ENCODE measurements at places on chromosomes 1 and 21.

- DNase-seq: no peak
These were observed 34.6 kb upstream of the C1orf87 start for GRCh38 chr1:60108196-60108595.

- no peak for DNase-seq
These were observed 38.9 kb upstream of the BMP8A start for GRCh38 chr1:39452540-39452939.

- no peak for DNase-seq
These were observed 90.1 kb upstream of the BCL10 start for GRCh38 chr1:85366391-85367170.

DNA sequence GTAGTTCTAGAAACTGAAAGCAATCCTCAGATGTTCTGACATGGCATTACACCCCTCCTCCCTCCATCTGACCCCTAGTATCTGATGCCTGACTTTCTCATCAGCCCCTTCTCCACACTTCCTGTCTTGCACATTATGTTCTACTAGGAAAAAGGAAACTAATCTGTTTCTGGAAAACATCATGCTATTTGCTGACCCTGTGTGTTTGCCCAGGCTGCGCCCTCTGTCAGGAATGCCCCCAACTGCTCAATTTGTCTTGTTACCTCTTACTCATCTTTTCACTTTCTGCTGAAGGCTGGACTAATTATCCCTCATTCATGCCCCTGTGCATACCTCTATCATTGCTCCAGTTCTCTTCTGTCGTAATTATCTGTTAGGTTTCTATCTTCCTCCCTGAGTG, 37.5 kb upstream of the DAB1 start:
- DNase-seq: no peak

DNA sequence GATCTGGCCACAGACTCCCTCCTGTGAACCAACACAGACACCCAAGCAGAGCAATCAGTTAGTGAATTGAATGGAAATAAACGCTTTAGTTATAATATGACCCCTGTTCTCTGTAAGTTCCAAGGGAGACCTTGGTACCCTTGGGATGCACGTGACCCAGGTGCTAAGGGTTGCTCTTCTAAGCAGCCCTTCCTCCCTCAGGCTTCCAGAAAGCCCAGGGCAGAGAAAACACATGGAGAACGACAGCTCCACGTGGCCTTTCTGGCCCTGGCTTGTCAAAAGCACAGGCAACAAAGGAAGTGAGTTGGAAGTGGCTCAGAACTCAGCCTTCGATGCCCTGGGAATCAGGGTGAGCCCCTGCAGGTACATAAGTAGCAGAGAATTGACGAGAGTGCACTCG, 57.4 kb downstream of the LACTBL1 start:
- DNase-seq: no peak

DNA sequence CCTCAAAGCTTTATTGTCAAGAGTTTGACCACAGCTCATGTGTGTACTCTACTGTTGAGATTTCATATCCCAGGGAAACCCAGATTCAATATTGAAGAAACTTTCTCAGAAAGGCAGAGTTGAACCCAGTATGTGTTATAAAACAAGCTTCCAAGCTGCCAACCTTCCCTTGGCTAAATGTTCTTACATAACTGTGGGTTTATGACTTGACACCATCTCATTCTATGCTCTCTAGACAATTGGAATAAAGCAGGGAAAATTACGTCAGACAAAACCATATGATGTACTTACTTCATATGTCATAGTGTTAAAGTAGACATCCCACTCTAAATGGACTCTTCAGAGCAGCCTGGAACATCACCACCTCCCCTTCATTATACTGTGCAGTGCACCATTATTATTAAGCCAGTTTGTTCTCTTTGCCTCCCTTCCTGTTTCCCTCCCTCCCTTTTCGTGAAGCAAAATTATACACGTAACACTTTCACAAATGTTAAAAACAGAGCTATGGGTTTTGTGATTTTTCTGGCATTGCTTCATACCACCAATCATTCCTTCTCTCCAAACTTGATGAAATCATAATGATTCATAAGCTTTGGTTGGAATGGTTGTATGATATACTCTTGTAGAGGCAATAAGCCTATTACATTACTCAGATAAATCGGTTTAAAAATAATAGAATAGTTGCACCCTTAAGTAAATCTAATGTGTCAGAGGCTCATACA, 507.2 kb downstream of the LTN1 start:
- DNase-seq: no peak

GRCh38 chr1:186672596-186672995, 7.6 kb downstream of the PTGS2 start:
- DNase-seq: no peak

- DNase-seq: no peak
These were observed 9.2 kb downstream of the DEGS1 start for GRCh38 chr1:224192082-224192788.

DNA sequence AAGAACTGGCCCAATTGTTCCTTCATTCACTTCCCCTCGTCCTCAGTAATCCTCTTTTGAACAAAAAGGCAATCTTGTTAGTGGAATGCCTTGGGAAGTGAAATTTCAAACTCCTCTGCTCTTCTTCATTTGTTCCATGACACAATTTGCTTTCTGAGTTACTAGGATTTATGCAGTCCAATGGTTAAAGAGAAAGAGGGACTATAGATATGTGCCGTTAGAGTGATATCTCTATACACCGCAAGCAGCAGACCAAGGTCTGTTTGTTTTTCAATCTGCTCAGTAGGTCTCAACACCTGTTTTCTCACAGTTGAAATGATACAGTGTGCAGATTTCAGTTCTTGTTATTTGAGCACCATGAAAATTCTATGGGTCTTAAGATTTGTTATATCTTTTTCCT, 244.0 kb downstream of the DNM3 start:
- no peak for DNase-seq

DNA sequence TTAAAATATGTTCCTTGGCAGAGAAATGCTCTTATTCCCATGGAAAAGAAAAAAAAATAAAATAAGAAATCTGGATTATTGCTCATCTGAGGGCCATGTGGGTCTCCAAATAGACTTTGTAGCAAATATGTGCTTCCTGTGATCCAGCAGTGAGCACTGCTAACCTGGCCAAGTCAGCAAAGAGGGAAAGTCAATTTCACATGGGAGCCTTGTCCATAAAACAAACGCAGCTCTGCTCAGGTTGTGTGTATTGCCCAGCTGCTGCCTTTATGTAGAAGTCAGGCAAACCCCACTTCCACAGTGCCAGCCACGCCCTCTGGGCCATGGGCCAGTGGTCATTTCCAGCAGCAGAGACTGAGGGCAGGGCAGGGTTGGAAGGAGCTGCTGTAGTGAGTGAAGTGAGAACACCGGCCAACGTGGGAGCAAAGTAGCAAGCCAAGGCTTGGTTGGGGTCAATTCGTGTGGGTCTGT, 174.3 kb downstream of the LYPLAL1 start:
- no peak for DNase-seq

DNA sequence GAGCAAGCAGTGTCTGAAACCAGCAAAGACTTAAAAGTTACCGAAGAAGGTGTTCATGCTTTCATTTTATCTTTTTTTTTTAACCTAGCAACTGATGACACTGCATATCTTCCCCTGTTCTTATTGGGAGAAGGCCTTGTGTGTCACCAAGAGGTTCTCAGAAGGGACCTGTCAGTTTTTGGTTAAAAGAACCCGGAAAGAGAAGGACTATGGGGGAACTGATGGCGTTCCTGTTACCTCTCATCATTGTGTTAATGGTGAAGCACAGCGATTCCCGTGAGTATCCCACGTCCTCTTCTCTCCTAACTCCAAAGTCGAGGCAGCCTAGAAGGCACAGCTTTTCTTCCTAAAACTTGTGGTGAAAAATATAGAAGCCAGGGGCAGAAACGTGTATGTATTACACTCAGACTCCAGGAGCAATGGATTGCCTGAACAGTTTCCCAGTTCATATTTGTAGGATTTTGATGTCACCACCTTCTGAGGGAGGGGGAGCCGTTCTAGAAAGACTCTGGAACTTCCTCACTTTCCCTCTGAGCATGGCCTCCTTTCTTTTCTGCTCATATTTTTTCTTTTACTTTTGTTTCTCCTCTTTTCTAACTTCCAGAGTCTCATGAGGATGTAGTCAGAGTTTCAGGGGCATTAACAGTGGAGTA, at the start of gene MR1:
Gene MR1 (plus strand): TSS at position 185 of the 653 bp plus-strand sequence. CDS start 25 bp downstream, at position 210.
- no peak for DNase-seq

DNA sequence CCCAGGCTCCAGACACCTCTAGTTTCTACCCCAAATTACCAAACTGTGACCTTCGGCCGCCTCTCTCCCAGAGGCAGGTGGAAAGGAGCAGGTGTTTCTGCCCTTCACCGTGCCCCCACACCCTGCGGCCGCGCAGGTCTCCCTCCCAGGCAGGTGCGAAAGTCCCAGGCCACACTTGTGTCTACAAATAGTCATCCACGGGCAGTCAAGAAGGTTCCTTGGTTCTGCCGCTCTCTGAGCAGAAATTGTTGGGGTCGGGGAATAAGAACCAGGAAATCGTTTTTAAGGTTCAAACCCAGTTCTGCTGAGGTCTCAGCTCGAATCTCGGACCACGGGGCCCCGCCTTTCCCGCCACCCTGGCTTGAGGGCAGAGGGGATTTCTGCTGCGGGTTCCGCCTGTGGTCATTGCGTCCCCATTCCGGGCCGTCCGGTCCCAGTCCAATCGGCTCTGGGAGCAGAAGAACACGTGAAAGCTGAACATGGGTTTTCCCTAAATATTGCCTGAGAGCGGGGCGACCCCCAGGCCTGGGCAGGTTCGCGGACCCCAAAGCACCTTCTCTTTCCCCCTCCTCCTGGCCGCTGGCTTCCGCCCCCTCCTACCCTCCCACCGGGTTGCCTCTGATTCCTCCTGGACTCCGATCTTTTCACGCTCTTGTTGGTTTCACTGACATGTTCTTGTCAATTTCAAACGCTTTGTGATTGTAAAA, 1.2 kb upstream of the ATF3 start:
- DNase-seq: no peak

DNA sequence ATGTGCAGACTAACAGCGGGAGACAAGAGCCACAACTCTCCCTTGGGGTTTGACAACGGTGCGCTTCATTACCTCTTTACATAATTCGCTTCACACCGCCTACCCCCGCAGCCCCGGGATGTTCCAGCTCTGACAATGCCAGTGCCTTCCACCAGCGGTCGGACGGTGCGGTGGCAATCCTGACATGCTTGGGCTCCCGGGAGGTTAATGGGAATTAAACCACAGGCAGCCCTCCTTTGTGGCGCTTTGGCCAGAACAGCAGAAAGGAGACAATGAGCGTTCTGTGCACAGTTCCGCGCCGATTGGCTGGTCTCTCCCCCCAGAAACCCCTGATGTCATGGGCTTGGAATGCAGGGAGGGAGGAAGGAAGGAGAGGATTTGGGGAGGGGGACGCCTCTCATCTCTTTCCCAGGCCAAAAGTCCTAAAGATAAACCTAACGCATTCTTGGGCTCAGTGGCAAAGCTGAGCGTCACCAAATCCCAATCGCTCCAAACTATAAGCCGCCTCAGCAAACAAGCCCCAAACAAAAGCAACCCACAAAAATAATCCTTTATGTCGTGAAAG, 1.3 kb downstream of the CNN3 start:
- DNase-seq: no peak

DNA sequence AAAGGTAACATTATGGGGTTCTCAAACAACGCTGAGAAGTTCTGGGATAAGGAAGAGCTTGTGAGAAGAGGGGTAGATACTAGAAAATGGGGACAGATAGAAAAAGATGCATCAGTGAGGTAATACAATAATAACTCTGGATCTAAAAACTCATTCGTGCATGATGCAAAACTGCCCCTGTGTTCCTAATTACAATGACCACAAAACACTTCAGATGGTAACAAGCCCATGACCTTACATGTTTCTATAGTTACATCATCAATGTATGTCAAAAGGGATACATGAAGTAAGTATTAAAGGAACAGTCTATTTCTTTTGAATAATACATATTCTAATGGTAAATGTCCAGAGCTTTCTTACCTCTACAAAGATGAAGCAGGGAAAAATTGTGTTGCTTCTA, 110.6 kb upstream of the PLPPR5 start:
- no peak for DNase-seq

DNA sequence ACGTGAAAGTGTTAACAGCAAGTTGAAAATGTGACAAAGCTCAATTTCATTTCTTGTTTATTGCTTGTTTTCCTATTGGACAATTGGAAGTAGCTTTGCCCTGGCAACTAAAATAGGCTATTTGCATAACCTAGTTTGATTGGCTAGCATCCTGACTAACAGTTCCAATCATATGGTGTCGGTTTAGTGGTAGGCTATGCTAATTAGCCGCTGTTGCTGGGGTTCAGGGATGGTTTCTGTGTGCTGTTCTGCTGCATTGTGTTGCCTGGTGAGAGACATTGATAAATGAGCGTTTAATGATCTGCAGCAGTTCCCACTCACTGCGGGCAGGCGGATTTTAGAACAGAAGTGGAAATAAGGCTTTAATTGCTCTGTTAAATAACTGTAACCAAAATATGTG, 68.5 kb downstream of the DYRK1A start:
- no peak for DNase-seq

- no peak for DNase-seq
These were observed 114.3 kb downstream of the SLC35F3 start for GRCh38 chr1:234018816-234019215.

GRCh38 chr21:14773777-14774345, 227.7 kb upstream of the SAMSN1 start:
- peak; percentile 58 for DNase-seq

GRCh38 chr1:212234431-212235395, 50.5 kb upstream of the PPP2R5A start:
- no peak for DNase-seq

GRCh38 chr1:147627435-147628110, 42.8 kb downstream of the ACP6 start:
- DNase-seq: peak; percentile 53

DNA sequence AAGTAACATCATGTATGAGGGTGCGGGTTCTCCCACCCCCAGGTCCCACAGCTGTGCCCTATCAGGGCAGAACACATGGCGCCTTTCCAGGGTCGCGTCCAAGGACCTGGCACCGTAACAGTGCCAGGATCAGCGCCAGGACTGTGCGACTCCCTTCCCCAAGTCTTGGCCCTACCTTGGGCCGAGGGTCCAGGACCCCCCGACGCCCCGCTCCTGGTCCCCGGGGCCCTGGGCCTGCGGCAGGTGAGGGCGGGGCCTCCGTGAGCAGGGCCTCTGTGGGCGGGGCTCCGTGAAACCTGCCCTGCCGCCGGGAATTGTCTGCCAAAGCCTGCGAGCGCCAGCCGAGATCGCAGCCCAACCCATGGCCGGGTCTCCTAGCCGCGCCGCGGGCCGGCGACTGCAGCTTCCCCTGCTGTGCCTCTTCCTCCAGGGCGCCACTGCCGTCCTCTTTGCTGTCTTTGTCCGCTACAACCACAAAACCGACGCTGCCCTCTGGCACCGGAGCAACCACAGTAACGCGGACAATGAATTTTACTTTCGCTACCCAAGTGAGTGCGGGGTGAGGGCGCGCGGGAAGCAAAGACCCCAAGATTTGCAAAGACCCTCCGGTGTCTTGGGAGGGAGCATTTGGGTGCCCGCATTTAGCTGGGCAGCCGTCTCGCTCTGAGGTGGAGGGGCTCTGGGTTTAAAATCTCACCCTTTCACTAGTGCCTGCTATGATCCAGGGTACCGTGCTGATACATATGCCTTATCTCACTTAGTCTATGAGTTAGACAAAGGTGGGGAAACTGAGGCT, at the start of gene RHBG:
Gene RHBG (plus strand): TSS at position 323 of the 796 bp plus-strand sequence. CDS start 39 bp downstream, at position 362.
- DNase-seq: no peak

Measured in stimulated activated CD4-positive, alpha-beta T cell treated with anti-CD3 and anti-CD28 coated beads, Interleukin-2, amount 100 ng/mL, for 48 hours (primary cell).